Stimulated activated CD8-positive, alpha-beta memory T cell treated with anti-CD3 and anti-CD28 coated beads, Interleukin-15, amount 100 ng/mL, for 24 hours (primary cell): ENCODE measurements at places on chromosomes 12 and 14.

DNA sequence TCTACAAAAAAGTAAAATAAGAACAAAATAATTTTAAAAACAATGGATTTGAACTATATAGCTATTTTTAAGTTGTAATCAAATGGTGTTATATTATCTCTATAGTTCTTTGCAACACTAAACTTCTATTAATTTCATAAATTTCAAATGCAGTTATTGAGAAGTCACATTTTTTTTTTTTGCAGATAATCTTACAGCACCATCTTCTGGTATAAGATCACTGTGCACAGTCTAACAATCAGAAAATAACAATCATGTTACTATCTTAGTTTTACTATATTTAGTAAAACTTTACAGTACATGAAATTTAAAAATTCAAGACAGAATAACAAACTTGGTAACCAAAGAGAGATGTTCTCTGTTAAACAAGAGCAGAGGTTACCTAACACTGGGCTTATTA, 40.6 kb downstream of the GXYLT1 start:
- no peak for DNase-seq

DNA sequence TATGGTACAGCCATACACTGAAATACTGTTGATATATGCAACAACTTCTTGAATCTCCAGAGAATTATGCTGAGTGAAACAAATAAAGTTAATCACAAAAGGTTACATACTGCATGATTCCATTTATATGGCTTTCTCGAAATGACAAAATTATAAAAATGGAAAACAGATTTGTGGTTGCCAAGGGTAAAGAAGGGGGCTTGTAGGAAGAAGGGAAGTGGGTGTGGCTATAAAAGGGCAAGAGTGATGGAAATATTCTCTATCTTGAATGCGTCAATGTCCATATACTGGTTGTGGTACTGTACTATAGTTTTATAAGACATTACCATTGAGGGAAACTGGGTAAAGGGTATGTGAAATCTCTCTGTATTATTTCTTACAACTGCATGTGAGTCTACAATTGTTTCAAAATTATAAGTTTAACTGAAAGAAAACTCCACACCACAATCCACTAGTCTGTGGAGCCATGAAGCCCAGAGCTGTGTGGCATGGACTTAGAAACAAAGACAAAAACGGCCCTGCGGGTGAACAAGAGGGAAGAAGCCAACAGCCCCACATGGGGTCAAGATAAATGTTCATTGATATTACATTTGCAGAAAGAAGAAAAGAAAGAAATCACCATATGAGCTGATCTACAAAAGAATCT, 18.3 kb upstream of the TSPAN11 start:
- no peak for DNase-seq

GRCh38 chr12:53224897-53225634, 6.9 kb downstream of the RARG start:
- no peak for DNase-seq

DNA sequence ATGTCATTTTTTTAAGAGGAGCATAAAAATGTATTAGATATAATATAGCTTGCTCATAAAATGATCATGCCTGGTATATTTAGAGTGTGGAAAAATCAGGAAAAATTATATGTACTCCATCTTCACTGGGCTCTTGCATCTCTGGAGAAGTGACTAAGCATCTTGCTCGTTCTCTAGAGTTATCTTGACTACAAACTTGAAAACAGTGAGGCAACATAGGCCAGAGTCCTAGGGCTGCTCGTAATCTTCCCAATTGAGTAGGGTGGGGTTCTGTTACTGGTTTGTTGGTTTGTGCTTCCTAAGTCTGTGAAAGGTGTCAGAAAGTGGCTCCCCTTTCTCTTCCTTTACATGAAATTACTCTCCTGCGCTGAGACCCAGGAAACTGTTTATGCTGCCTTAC, 46.2 kb downstream of the AACS start:
- no peak for DNase-seq

DNA sequence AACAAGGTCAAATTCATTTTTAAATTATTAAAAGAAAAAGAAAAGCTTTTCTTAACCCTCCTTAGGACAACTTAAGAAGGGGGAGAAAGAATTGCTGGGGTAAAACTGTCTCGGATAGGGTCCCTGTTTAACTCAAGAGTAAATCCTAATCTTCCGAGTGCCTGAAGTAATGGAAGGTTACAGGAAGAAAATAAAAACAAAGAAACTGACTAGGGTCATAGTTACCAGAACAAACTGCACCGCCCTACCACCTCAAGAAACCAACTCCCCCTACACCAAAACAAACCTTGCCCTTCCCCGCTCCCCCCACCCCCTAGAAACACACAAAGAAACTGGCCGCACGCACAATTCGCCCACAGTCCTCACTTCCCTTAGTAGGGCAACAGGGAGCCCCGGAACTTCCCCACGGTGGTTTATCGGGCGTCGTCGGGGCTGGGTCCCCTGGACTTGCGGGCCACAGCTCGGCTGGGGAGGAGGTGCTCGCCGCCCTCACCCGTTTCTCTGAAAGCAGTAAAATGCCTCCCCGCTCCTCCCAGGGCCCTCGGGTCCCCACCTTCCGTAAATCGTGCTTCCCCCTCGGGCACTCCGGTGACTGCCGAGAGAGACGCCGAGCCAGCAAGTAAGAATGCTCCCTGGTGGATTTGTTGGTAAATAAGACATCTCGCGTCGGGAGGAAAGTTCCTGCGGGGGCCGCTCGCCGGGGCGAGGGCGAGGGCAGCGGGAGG, 2.4 kb downstream of the SINHCAF start:
- DNase-seq: peak; percentile 22

GRCh38 chr12:112557951-112558630, 139.3 kb downstream of the PTPN11 start:
- no peak for DNase-seq

GRCh38 chr12:80016684-80017083, 81.8 kb upstream of the PPP1R12A start:
- DNase-seq: no peak

GRCh38 chr12:19021240-19021639, 108.3 kb upstream of the PLEKHA5 start:
- DNase-seq: no peak

DNA sequence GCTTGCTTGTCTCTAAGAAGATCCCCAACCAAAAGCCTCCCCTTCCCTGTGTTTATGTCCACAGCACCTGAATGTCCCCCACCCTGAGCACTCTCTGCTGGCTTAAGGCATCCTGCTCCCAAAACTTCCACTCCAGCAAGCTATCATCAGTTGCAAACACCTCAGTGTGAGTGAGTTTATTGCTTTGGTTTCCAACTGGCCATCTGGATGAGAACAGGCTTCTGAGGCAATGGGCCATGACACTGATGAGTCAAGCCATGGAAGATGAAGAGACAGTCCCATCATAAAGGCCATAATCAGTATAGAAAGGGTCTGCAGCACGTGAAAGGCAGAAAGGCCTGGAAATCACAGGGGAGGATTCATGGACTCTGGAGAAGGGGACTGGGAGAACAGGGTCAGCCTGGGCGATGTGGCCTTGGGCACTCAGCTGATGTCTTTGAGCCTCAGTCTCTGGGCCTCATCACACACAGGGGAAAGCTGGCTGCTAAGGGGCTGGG, 12.8 kb downstream of the CMKLR1 start:
- no peak for DNase-seq

GRCh38 chr12:9198012-9198411, 10.2 kb downstream of the PZP start:
- DNase-seq: no peak

- DNase-seq: no peak
Measured at GRCh38 chr14:101055776-101056374, 152.4 kb upstream of the RTL1 start.

DNA sequence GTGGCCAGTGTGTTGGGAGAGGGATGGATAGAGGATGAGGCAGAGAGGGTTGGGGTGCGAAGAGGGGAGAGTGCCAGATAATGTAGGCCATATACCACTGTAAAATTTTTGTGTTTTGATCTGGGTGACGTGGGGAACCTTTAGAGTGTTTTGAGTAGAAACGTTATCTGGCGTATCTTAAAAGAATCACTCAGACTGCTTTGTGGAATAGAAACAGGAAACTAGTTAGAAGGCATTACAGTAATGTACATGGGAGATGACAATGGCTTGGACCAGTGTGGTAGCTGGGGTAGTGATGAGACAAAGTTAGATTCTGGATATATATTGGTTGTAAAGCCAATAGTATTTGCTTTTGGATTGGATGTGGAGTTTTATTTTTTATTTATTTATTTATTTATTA, 20.6 kb downstream of the ATF1 start:
- no peak for DNase-seq

DNA sequence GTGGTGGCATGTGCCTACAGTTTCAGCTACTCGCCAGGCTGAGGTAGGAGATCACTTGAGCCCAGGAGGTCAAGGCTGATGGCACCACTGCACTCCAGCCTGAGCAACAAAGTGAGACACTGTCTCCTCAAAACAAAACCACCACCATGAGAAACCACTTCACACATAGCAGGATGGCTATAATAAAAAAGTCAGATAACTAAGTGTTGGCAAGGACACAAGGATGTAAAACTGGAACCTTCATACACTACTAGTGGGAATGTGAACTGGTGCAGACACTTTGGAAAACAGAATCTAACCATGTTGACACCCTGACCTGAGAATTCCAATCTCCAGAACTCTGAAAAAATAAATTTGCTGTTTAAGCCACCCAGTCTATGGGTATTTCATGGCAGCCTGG, 67.7 kb downstream of the ACADS start:
- no peak for DNase-seq

DNA sequence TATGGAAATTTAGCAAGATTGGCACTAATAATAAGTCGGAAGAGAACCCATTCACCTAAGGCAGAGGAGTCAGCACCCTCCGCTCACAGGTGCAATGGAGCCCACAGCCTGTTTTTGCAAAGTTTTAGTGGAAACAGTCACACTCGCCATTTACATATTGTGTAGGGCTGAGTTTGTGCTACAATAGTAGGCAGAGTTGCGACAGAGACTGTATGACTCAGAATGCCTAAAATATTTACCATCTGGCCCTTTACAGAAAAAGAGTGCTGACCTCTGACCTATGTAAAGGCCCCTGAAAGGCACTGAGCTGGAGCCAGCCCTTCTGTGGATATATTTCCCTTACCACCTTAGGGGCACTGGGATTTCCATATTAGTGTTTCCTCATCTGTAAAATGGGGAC, 79.0 kb downstream of the PRIMA1 start:
- DNase-seq: no peak

GRCh38 chr12:25939606-25940005, 18.9 kb upstream of the RASSF8 start:
- no peak for DNase-seq

- no peak for DNase-seq
Measured at GRCh38 chr14:24909523-24910302, 140.2 kb downstream of the STXBP6 start.

- no peak for DNase-seq
Measured at GRCh38 chr14:105258846-105259245, 10.5 kb downstream of the BTBD6 start.

- no peak for DNase-seq
Measured at GRCh38 chr12:1882850-1883470, 35.5 kb downstream of the CACNA2D4 start.

DNA sequence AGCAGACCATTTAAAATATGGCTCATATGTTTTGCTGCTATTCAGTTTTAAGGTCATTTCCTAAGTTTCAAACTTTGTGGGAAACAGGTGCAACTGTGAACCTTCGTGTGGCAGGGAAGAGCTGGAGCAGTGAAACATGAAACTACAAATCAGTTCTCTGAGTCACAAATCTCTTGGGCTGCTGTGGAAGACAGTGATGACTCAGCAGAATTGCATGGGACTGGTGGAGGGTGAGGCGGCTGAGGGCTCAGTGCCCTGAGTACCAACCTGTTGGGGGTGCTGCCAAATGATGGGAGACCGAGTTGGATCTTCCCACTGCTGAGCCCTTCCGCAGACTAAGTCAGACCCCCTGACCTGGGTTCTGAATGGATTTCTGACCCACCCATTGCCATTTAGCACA, 8.4 kb upstream of the CALM1 start:
- DNase-seq: no peak

- no peak for DNase-seq
Measured at GRCh38 chr14:36998686-36999085, 173.7 kb downstream of the SLC25A21 start.

- DNase-seq: no peak
Measured at GRCh38 chr14:33962016-33962415, 11.1 kb upstream of the EGLN3 start.

DNA sequence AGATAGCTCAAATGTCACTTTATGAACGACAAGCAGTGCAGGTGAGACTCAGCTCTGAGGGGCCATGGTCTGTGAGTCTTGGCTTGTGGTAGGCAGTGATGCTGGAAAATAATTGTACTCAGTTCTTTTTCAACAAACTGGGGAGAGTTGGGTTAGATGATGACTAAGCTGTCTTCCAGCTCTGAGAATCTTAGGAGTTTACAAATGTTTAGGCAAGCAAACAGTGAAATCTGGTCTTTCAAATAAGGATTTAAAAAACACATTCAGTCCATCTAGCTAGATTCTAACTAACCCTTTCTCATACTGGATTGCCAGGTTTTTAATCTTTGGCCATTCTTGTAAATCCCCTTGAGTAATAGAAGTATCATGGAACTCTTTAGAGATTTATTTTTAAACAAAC, 3.4 kb downstream of the PHC1 start:
- DNase-seq: no peak

GRCh38 chr14:79702197-79702596, 509.1 kb downstream of the DIO2 start:
- DNase-seq: no peak

DNA sequence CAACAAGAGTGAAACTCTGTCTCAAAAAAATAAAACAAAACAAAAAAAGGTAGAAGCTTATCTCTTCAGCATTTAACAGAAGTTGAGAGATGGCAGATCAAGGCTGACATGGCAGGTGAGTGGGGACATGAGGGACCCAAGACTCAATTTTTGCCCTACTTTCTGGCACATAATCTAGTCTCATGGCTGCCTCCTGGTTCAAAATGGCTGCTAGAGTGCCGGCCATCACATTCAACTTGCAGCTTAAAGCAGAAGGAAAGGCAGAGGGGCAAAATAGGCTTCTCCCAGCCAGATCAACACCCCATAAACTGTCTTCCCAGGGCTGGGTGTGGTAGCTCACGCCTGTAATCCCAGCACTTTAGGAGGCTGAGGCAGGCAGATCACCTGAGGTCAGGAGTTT, 784.9 kb downstream of the MED13L start:
- no peak for DNase-seq

DNA sequence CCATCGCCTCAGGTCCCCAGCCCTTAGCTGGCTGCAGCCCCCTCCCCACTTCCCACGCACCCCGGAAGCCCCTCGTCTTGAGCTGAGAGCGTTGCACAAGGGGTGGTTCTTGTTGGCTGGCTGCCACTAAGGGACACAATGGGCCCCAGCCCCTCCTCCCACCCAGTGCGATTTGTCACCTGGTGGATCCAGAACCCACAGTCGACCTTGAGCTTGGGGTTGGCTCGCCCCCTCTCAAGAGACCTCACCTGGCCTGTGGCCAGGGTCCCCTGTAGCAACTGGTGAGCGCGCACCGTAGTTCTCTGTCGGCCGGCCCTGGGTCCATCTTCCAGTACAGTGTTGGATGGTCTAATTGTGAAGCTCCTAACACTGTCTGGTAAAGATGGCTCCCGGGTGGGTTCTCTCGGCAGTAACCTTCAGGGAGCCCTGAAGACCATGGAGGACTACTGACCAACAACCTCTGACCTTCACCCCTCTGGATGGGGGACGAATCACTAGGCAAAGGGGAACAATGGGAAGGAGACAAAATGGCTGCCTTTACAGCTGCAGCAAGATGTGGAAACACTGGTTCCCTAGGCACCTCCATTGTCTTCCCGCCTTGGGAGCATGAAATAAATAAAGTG, 6.6 kb downstream of the PHB2 start:
- DNase-seq: no peak
